GM23338 (cell line): ENCODE measurements at places on chromosomes 1 and 21. TPM values are rescaled to one million over a fixed set of nuclear protein-coding genes. Genes with fewer than 3 reads are reported as not detected.

DNA sequence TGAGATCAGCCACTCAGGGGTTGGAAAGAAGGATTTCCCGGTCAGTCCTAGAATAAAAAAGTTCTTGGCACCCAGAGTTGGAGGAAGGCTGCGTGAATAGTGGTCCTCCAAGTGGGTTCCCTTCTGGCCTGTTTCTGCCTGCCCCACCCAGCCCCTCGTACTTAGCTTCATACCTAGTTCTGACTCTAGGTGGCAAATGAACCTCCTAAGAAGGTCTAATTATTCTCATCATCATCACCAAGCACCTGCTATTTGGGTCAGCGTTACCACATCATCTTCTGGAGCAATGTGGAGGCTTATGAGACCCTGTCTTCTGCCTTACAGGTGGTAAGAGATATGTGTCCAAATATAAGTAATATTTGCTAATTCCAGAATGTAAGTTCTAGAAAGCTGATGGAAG, 35.9 kb upstream of the NFASC start:
- H3K4me3 ChIP-seq, result no peak overlapping the region
- no peaks in the 10 kb centered on the region for H3K27me3 ChIP-seq
- no peaks in the 10 kb centered on the region for H3K36me3 ChIP-seq
- H3K27ac ChIP-seq, result no peak overlapping the region

- no peak for DNase-seq
- H3K27ac ChIP-seq, result no peak overlapping the region
- H3K4me1 ChIP-seq, result no peaks in the 10 kb centered on the region
These were observed 167.3 kb downstream of the ZNF326 start for GRCh38 chr1:90162216-90162615.

The TAL1 gene
- total RNA-seq, result not detected in 2 replicates

- no peaks in the 10 kb centered on the region for H3K36me3 ChIP-seq
- H3K27ac ChIP-seq, result no peak overlapping the region
- H3K4me1 ChIP-seq, result no peaks in the 10 kb centered on the region
- H3K4me3 ChIP-seq, result no peak overlapping the region
- H3K27me3 ChIP-seq, result 0 out of 2 replicates have a peak, but pooled peaks cover 3% of the 10 kb centered on the region
These were observed 21.6 kb upstream of the KCNA2 start for GRCh38 chr1:110627764-110628163.

DNA sequence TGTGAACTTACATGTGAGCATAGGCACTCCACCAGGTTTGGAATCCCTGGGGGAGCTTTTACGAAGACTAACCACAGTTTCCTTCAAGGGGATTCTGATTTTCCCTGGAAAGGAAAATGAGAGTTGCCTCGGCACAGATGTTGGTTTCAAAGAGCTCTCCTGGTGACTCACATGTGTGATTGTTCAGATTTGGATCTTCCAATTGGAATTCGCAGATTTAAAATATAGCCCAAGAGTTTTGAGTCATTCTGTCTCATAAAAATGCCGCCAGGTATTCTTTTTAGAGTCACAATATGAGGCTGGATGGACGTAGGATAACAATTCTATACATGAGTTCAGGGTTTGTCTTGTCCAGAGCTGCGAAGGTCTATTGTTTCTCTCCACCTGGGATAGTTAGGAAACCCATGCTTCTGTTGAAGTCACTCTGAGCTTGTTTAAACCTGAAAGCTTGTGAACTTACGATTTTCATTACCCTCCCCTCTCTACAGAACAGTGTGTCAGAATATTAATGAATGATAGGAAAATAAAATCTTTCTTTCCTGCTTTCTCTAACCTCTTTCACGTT, 64.9 kb downstream of the TGFB2 start:
- DNase-seq, result no peak
- no peaks in the 10 kb centered on the region for H3K36me3 ChIP-seq
- no peak overlapping the region for H3K4me3 ChIP-seq
- no peaks in the 10 kb centered on the region for H3K4me1 ChIP-seq
- H3K27ac ChIP-seq, result no peak overlapping the region

DNA sequence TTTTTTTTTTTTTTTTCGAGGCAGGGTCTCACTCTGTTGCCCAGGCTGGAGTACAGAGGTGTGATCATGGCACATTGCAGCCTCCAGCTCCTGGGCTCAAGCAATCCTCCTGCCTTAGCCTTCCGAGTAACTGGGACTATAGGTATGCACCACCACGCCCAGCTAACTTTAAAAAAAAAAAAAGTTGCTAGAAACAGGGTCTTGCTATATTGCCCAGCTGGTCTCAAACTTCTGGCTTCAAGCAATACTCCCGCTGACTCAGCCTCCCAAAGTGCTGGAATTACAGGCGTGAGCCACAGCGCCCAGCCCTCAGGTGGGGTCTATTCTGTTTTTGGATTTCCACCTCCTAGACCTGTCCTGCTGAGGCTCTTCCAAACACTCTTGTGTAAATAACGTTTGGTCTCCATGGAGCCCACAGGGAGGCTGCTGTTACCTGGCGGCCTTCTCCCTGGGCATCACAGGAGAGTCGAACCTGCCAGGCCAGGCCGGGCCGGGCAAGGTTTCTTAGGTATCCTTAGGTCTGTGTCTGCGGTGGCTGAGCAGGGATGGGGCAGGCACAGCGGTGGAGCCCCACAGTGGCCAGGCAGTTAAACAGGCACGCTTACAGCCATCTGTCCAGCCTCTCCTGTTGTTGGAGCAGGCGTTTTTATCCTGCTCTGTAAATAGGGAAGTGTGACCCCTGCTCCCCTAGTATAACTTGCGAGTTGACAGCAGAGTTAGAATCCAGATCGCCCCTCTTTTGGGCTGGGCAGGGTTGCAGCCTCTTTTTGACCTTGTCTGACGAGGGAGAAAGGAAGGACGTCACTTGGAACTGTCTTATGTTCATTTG, 18.8 kb downstream of the PLEKHM2 start:
- no peak overlapping the region for H3K4me3 ChIP-seq
- 0 out of 2 replicates have a peak, but pooled peaks cover 3% of the 10 kb centered on the region for H3K4me1 ChIP-seq
- H3K36me3 ChIP-seq, result no peaks in the 10 kb centered on the region
- H3K27me3 ChIP-seq, result no peaks in the 10 kb centered on the region

DNA sequence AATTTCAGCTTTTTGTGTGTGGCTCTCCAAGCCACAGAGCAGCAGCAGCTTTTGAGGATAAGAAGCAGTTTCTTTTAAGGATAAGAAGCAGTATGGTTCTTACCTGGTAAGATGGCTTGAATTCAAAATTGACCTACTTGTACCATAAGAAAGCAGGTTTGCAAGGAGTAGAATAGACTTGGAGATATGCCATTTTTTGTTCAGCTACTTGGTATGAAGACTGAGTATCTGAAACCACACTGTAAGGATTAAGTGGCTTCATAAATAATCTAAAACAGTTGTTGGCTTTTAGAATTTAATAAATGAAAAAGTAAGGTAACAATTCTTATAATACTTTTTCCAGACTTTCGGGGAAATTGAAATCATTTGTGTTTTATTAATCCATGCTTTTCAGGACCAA, 74.2 kb downstream of the ATF6 start:
- no peak overlapping the region for H3K27ac ChIP-seq
- H3K4me3 ChIP-seq, result no peak overlapping the region
- H3K36me3 ChIP-seq, result no peaks in the 10 kb centered on the region
- no peaks in the 10 kb centered on the region for H3K27me3 ChIP-seq
- H3K4me1 ChIP-seq, result peaks cover 3% of the 10 kb centered on the region; the same call in 1 of the 2 replicates

The RNU1-1 gene
- total RNA-seq, result under 0.01 TPM in 1 of 2 replicates, not detected in the other

GRCh38 chr1:117068580-117068979, 8.5 kb downstream of the TTF2 start:
- H3K27ac ChIP-seq, result no peak overlapping the region
- no peaks in the 10 kb centered on the region for H3K27me3 ChIP-seq
- peaks cover 9% of the 10 kb centered on the region for H3K36me3 ChIP-seq

- H3K4me1 ChIP-seq, result no peaks in the 10 kb centered on the region
- H3K4me3 ChIP-seq, result no peak overlapping the region
- no peak for DNase-seq
- no peak overlapping the region for H3K27ac ChIP-seq
- H3K27me3 ChIP-seq, result no peaks in the 10 kb centered on the region
- H3K36me3 ChIP-seq, result no peaks in the 10 kb centered on the region
These were observed 213.5 kb upstream of the PTGFR start for GRCh38 chr1:78277253-78277652.

GRCh38 chr1:167602840-167603239, 27.2 kb upstream of the RCSD1 start:
- no peaks in the 10 kb centered on the region for H3K27me3 ChIP-seq
- no peak overlapping the region for H3K4me3 ChIP-seq
- H3K4me1 ChIP-seq, result no peaks in the 10 kb centered on the region
- DNase-seq, result no peak

The AMY1C gene
- total RNA-seq, result not detected in 2 replicates

- no peak overlapping the region for H3K27ac ChIP-seq
- no peak overlapping the region for H3K4me3 ChIP-seq
- peaks cover 32% of the 10 kb centered on the region for H3K36me3 ChIP-seq
- DNase-seq, result no peak
- 0 out of 2 replicates have a peak, but pooled peaks cover 5% of the 10 kb centered on the region for H3K4me1 ChIP-seq
These were observed 16.2 kb downstream of the SYT6 start for GRCh38 chr1:114137497-114137896.

The HSD3B2 gene
- not detected in 2 replicates for total RNA-seq

The AIM2 gene
- 2.1 and 2.5 TPM in 2 replicates for total RNA-seq

The ERICH3 gene
- total RNA-seq, result not detected in 2 replicates

DNA sequence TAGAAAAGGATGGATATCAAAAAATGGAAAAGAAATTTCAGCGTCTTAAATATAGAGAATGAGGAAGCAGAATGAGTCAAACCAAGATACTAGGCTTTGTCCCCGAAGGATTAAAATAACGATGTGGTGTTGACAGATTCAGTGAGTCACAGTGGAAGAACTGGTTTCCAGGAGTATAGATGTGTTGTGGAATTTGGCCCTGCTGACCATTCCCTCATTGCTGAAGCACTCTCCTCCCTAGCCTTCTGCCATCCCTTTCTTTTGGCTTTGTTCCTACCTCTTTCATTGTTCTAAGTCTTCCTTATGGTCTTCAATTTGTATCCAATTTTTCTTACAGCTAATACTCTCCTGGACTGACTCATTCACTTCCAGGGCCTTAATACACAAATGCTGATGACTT, 23.1 kb upstream of the USP25 start:
- no peaks in the 10 kb centered on the region for H3K4me1 ChIP-seq
- no peak overlapping the region for H3K4me3 ChIP-seq
- DNase-seq, result no peak

The FCGR2B gene
- total RNA-seq, result not detected in 2 replicates

DNA sequence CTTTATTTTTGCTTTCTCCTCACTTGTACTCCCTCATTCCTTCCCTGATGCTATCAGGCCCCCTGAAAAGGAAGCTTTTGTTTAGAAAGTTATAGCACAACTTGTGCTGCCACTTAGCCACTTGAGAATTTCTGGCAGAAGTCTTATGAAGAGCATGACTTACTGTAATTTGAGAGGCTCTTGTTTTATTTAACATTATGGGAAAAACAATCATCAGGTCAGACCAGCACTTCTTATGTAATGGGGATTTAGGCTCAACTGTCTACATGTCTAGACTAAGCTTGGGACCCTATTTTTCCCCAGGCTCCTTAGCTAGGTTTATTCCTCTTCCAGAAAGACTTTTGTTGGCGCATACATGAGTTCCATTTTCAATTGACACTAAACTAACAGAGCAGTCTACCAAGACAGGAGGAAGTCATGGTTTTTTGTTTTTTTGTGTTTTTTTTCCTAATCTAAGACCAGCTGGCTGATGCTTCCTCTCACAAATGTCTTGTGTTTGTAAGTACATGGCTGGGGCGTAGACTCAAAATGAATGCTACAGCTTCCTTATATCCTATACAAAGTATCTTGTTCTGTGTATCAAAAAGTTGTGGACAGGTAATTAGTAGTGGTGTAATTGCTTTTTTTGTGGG, 31.5 kb downstream of the TNFSF4 start:
- H3K4me1 ChIP-seq, result no peaks in the 10 kb centered on the region
- no peak overlapping the region for H3K27ac ChIP-seq
- H3K4me3 ChIP-seq, result no peak overlapping the region
- H3K36me3 ChIP-seq, result peaks cover 7% of the 10 kb centered on the region; the same call in 1 of the 2 replicates
- no peak for DNase-seq

DNA sequence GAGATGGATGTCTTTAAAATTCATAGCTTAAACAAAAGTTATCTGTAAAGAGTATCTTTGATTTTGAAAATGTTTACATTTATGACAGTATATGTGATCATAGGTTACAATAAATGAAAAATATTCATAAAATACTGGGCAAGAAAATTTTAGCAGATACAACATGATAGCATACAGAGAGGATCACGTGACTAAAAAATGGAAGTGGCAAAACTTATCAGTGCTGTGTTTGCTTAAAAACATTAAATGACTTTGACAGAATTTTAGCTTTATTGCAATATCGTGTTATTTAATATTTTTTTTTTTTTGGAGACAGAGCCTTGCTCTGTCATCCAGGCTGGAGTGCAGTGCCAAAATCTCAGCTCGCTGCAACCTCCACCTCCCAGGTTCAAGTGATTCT, 2294.1 kb downstream of the NCAM2 start:
- H3K4me3 ChIP-seq, result no peak overlapping the region
- peaks cover 22% of the 10 kb centered on the region; the same call in 1 of the 2 replicates for H3K4me1 ChIP-seq
- no peak for DNase-seq
- H3K27ac ChIP-seq, result no peak overlapping the region
- H3K27me3 ChIP-seq, result no peaks in the 10 kb centered on the region

DNA sequence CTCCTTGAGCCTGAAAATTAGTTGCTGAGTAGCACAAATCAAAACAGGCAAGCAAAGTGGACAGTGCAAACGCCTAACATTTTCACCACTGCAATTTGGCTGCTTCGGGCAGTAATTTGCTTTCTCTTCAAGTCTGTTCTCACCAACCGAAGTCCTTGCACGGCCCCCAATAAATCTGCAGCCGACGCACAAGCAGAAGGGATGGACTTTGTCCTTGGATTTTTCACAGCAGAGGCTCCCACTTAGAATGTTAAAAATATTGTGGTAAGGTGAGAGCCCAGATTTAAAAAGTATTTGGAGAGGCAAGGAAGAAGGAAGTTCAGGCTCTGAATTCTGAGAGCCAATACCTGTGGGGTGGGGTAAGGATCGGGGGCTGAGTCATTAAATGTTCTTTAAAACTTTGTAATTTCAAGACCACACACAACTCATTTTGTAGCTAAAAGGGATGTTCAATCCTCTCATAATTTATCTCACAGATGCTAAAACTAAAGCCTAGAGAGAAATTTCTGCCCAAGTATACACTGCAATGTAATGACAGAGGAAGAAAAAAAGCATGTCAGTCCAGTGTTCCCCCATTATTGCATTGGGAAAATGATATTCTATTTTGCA, 6.2 kb downstream of the CD247 start:
- H3K27me3 ChIP-seq, result no peaks in the 10 kb centered on the region
- no peaks in the 10 kb centered on the region for H3K4me1 ChIP-seq
- H3K27ac ChIP-seq, result no peak overlapping the region
- no peak for DNase-seq
- H3K4me3 ChIP-seq, result no peak overlapping the region
- no peaks in the 10 kb centered on the region for H3K36me3 ChIP-seq

The CELF3 gene
- total RNA-seq, result 0.31 and 0.39 TPM in 2 replicates

The BGLAP gene
- 0.42 and 2.7 TPM in 2 replicates for total RNA-seq

DNA sequence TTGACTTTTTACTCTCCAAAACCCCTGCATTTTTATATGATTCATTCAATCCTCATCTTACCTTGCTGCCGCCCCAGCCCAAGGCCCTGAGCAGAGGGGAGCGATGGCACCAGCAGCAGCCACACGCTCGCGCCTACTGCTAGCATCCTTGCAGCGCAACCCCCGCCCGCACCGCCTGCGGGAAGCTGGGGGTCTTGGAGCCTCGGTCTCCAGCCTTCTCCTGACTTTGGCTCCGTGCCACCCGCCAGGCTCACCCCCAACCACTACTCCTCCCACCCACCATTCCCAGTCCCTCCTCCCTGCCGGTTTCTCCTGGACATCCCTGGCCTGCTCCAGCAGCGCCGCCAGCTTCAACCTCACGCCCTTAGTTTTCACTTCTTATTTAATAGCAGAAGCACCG, 76.6 kb downstream of the RPE65 start:
- DNase-seq, result no peak
- no peak overlapping the region for H3K27ac ChIP-seq
- H3K27me3 ChIP-seq, result no peaks in the 10 kb centered on the region
- no peaks in the 10 kb centered on the region for H3K4me1 ChIP-seq
- no peaks in the 10 kb centered on the region for H3K36me3 ChIP-seq
- no peak overlapping the region for H3K4me3 ChIP-seq
